ENCODE measurements at places on chromosomes 5 and 9.

GRCh38 chr9:28720746-28721145 is 1147.5 kb upstream of the C9orf72 start:
- no peak for DNase-seq

DNA sequence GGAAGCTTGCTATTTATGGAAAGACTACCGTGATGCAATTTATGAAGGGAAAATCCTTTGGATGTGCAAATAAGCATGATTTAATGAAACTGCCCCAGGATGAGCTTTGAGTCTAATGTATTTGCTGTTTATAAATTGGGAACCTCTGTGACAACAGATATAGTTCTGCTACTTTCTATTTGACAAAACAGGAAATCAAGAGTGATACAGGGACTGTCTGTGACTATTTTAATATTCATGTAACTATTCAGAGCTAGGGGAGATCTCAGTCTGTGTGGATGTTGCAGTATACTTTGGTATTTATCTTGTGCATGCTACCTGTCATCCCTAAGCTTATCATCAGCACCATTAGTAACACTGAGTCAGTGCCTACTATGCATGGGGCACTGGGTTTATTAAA is 132.1 kb downstream of the PDZD2 start:
- DNase-seq, result no peak

DNA sequence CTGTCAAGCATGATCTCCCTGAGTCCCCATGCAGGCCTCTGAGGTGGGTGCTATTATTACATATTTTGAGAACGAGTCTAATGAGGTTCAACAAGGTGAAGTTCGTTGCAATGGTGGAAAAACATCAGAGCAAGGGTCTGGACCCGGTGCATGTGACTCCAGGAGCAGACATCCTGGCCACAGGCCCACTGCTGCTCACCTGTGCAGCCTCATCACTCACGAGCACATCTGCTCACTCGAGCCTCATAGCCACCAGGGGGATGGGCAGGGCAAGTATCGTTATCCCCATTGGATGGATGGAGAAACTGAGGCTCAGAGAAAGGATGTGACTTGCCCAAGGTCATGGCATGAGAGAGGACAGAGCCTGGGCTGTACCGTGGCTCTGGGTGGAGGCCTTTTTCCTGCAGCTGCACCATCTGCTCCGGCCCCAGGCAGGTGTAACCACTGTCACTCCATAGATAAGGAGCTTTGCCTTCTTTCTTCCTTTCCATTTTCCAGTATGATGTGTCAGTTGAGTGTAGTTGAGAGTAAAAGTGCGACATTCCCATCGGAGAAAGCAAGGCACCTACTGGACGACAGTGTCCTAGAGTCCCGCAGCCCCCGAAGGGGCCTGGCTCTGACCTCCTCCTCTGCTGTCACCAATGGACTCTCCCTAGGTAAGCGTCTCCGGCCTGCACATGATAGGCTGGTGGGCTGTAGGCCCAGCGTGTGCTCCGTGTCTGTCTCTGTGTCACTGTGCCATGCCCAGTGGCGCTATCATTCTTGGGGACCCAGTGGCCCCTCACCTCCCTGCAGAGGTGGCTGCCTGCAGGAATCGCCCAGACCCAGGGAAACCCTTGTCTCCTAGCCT is 68.4 kb upstream of the GARNL3 start:
- DNase-seq, result no peak

- no peak for DNase-seq
Measured at GRCh38 chr5:34690301-34690700, 34.2 kb downstream of the RAI14 start.

GRCh38 chr9:100589582-100589981 is 11.7 kb downstream of the CAVIN4 start:
- no peak for DNase-seq

DNA sequence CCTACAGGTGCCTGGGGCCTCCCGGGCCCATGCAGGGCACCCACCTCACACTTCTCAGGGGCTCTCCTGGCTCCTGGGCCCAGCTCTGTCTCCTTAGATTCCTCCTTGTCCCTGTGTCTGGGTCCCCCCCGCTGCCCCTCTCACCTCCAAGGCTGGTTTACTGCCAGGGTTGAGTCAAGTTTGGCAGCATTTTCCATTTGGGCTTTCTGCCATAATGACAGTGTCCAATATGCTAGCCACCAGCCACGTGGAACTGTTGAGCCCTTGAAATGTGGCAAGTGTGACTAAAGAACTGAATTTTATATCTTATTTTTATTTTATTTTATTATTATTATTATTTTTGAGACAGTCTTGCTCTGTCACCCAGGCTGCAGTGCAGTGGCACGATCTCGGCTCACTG is 1.9 kb downstream of the TTC16 start:
- no peak for DNase-seq

DNA sequence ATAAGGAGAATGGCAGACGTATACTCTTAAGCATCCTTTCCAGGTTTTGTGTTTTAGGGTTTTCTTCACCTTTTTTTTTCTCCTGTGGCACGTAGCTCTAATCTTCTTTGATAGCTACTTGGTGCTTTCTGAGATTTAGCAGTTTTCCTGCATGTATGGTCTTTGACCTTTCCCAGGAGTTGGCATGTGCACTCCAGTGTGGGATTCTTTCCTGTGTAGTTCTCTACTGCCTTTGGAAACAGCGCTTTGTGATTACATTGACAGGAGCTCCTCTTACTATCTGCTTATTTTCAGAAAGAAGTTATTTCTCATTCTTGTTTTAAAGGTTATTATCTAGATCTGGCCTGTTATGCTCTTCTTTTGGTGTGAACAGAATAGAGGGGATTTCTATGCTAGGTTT is 65.5 kb downstream of the UNC13B start:
- no peak for DNase-seq

- no peak for DNase-seq
Measured at GRCh38 chr9:127280880-127281660, 16.5 kb downstream of the GARNL3 start.

DNA sequence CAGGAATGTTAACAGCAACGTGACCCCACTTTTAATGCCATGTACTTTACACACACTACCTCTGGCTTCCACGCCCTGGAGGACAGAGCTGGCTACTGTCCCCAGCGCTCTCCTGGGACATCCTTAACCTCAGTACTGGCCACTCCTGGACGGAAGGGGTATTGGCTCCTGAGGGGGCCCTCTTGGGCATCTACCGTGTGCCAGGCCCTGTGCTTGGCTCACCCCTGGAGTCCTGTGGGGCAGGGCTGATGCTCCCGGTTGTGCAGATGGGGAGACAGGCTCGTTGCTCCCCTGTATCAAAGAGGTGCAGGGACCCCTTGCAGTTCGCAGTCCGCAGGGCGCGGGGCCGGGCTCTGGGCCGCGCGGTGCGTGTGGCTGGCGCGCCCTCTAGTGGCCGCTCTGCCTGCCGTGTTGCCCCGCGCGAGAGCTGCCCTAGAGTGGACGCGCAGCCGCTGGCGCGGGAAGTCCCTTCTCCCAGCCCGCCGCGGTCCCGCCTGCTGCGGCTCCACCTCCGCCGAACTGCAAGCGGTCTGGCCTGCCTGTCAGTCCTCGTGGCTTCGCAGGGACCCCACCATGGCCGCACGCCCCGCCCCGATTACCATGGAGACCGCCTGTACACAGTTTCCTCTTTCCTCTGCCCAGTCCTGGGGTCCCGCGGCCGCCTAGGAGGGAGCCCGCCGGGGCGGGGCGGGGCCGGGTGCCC is at the start of gene WDR38:
Gene WDR38 (plus strand): TSS at position 632 of the 703 bp plus-strand sequence. CDS start 72 bp downstream, outside the sequence.
- DNase-seq, result peak; percentile 64

DNA sequence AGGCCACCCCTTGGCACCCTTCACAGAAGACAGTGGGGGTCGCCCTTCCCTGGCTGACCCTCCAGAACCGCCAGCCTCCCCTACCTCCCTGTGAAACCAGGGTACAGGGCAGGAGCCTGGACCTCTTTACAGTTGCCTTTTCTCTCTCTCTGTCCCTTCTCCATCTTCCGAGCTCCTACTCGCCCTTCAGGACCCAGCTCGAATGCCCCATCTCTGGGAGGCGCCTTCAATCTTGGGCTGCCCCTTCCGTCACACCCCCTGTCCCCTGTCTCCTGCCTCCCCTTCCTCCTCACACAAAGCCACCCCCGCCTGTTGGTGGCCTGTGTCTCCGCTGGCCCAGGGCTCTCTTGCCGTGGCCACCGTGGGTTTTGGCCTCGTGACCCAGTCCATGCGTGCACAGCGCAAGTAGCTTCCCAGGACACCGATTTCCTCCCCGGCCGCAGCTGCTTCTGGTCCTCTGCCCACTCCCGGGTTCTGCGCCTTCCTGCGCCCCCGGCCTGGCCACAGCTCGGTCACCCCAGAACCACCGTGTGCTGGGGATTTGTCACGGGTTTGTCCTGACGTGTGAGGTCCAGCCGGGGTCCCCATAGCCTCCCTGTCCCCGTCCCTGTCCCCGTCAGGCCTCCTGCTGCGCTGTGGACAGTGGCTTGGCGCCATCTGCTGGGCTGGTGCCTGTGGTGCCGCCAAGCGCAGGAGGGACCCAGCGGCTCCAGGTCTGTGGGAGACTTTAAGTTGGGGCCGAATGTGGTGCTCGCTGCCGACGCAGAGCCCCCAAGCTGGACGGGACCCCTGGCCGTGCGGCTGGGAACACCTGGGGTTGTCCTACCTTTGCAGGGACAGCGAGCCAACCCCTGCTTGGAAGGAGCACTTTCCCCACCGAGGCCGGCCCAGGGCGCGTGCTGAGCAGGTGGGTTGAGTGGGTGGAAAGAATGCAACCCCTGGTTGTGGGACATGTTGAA is 4.0 kb upstream of the TMEM250 start:
- peak; percentile 49 for DNase-seq

DNA sequence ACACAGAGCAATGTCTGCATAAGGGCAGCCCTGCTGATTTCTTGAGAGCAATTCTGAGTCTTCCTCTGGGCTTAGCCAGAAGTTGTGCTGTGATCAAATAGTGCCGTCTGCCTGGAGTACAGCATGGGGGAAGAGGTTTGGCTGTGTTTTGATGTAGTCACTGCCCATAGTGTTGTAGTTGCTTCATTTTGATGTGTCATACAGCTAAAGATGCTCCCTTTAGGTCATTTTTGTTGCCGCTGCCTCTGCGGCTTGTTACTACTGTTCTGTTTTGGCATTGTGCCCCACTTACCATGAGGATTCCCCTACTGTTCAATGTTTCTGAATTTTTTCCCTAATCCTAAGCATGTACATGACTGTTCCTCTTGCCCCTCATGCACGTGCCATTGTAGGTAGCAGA is 23.0 kb downstream of the SLC36A1 start:
- DNase-seq, result no peak

DNA sequence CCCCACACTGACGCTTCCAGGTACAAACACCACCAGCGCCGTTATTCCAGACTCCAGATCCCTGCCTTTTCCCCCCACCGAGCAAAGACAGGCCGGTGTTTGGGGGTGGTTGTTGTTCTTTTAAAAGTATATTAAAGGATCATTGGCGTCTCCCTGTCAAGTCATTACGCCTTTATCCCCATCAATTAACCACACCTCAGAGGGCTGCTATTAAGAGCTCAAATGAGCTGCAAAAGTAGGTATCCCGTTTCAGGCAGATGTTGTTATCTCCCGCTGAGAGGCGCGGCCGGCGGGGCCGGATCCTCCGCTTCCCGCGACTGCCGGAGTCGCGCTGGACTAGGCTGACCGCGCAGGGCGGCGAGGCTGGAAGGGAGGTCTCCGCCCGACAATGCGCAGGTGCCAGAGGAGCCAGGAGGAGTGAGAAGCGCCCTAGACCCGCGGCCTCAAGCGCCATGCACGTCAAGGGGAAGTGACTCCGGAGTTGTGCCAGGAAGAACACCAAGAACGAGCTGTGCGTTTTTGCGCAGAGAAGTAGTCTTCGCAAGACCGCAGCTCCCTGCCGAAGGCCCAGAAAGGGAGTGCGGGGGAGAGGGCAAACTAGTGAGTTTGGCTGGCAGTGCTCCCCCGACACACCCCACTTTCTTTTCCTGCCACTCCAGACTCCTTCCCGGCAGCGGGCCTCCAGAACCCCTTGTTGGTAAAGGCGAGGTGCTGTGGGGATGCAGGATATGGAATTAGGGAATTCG is 8.2 kb downstream of the NR2F1-AS1 start:
- DNase-seq, result no peak

GRCh38 chr9:137220317-137221094 is 1.5 kb downstream of the RNF208 start:
- DNase-seq, result no peak

- DNase-seq, result no peak
Measured at GRCh38 chr5:124948062-124948753, 201.8 kb upstream of the ZNF608 start.

DNA sequence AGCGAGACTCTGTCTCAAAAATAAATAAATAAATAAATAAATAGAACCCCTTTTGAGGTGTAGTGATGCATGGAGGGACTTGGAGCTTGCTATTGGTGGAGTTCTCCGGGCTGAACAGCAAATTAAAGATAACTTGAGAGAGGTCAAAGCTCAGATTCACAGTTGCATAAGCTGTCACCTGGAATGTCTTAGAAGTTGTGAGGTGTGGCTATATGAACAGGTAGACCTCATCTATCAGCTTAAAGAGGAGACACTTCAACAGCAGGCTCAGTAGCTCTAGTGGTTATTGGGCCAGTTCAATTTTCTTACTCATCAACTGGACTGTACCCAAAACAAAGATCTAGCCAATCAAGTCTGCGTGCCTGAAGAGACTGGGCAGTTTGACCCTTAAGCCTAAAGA is 11.7 kb upstream of the STING1 start:
- DNase-seq, result no peak

DNA sequence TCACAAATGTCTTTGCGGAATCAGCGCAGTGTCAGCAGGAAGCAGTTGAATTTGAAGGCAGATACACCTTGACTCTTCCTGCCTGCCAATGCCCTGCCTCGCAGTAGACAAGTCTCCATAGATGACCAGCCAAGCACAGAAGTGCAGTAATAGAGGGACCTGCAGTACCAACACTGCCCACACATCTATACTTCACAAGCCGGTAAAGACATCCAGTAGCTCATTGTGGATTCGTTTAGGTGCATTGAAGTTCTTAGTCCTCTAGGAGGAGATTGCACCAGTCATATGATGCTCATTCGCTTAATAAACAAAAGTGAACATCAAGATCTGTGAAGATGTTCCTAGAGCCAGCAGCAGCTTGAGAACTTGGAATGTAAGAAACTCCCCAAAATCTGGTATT is 7.1 kb upstream of the IFNA2 start:
- DNase-seq, result no peak

- DNase-seq, result no peak
Measured at GRCh38 chr5:177430972-177431316, 4.5 kb downstream of the GRK6 start.

DNA sequence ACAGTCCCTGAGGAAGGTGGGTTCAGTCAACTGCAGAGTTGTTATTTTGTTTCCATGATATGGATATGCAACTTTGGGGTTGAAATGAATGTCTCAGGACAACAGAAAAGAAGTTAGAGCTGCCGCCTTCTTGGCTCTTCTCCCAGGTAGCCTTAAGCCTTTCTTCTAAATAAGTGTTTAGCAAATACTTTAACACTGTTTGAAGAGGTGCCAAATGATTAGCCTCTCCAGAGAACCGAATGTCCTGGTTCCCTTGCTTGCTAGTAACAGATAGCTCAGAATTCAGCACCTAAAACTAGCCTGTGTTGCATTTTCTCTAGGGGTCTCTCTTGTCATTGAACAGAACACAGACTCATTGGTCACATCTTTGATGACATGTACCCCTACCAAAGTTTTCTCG is 127.7 kb upstream of the PIK3R1 start:
- DNase-seq, result no peak

GRCh38 chr9:135990468-135991429 is 29.6 kb upstream of the UBAC1 start:
- no peak for DNase-seq

Measured in stimulated activated CD8-positive, alpha-beta memory T cell treated with anti-CD3 and anti-CD28 coated beads, Interleukin-4, amount 100 ng/mL, for 4 hours (primary cell).